ENCODE measurements at places on chromosomes 3 and 15. TPM values are rescaled to one million over a fixed set of nuclear protein-coding genes. Genes with fewer than 3 reads are reported as not detected.

Gene RAB6B
- 1.4 TPM for total RNA-seq

Gene ARIH2
- total RNA-seq = 86.5 TPM

Gene ALPK3
- total RNA-seq = 35.9 TPM

Gene RBP2
- not detected for total RNA-seq

Gene SLC9A9
- total RNA-seq = 1.4 TPM

Gene GOLGA8T
- not detected for total RNA-seq

Gene ISG20
- total RNA-seq = 0.97 TPM

Gene PIERCE2
- not detected for total RNA-seq

Gene CXCR6
- not detected for total RNA-seq

Gene MAPK6
- total RNA-seq = 71.2 TPM

Gene EPHA3
- 0.94 TPM for total RNA-seq

Gene THRB
- not detected for total RNA-seq

Gene CERS3
- total RNA-seq = 0.05 TPM

Gene CPEB1
- total RNA-seq = 0.04 TPM

Gene C2CD4A
- total RNA-seq = 0.04 TPM
